ENCODE measurements at places on chromosomes 16 and 17. TPM values are rescaled to one million over a fixed set of nuclear protein-coding genes. Genes with fewer than 3 reads are reported as not detected.
A peak's percentile ranks its signal among the peaks of the same experiment; 100 is the strongest.

- peak; percentile 25 for DNase-seq
Observed at GRCh38 chr17:75645501-75645888, 12.3 kb downstream of the SMIM5 start.

- no peak for DNase-seq
Observed at GRCh38 chr16:67435758-67436164, 4.8 kb downstream of the HSD11B2 start.

DNA sequence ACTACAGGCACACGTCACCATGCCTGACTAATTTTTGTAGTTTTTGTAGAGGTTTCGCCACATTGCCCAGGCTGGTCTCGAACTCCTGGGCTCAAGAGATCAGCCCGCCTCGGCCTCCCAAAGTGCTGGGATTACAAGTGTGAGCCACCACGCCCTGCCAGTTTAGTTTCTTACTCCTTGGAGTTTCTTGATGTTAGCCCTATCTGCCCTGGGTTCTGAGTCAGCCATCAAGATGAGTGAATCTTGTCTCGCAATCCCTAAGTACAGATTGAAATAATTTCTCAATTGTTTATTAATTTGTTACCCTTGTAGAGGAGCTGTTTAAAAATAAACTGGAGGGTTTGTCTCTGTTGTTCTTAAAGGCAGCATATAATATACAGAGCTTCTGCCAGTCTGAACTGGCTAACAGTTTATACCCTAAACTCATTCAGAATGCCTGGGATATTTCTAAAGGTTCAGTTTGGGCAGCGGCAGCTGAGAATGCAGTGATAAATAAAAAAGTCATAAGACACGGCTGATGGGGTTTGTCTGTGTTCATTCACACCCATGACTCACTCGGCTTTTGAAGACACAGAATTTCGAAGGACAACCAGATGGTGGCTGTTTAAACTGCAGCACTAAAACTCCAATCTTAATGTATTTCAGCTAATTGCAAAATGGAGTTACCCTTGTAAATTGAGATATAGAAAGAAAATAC, 39.6 kb downstream of the GPRC5B start:
- peak; percentile 98 for DNase-seq

- DNase-seq: peak; percentile 9
Observed at GRCh38 chr16:52068447-52069074, 478.4 kb downstream of the TOX3 start.

DNA sequence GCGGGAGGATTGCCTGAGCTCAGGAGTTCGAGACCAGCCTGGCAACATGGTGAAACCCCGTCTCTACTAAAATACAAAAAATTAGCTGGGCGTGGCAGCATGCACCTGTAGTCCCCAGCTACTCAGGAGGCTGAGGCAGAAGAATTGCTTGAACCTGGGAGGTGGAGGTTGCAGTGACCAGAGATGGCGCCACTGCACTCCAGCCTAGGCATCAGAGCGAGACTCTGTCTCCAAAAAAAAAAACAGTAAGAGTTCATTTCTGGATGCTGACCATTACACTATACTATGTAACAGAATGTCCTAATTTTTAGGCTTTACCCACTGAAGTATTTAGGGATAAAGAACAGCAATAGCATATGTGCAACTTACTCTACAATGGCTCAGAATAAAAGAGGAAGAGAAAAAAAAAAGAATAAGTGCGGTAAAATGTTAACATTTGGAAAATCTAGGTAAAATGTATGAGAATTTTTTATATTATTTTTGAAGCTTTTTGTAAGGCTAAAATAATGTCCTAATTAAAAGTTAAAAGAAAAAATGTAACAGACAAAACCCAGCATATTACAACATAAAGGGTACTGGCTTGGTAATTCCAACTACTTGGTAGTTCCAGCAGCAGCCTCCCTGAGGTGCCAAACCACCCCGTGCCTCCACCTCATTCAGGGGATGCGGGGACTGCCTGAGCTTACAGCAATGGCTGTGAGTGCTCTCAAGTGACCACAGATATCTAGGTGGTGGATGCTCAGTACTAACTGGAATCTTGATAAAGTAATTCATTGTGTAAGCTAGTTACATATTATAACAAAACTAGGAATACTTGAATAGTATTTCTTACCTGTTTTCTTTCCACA, 10.9 kb downstream of the COPS3 start:
- peak; percentile 4 for DNase-seq

DNA sequence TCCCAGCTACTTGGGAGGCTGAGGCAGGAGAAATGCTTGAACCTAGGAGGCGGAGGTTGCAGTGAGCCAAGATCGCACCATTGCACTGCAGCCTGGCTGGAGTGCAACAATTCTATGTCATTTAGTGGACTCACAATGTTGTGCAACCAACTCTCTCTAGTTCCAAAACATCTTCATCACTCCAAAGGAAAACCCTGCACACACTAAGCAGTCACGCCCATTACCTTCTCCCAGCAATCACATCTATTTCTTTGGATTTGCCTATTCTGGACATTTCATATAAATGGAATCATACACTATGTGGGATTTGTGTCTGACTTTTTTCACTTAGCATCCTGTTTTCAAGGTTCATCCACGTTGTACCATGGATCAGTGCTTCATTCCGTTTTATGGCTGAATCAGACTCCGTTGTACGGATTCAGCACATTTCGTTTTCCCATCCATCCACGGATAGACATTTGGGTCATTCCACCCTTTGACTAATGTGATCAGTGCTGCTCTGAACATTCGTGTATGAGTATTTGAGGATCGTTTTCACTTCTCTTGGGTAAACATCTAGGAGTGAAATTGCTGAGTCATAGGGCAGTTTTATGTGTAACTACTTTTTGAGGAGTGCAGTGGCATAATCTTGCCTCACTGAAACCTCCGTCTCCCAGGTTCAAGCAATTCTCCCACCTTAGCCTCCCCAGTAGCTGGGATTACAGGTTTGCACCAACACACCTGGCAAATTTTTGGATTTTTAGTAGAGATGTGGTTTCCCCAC, 45.4 kb upstream of the EMP2 start:
- DNase-seq: peak; percentile 41

- no peak for DNase-seq
Observed at GRCh38 chr17:37344519-37344918, 31.3 kb upstream of the C17orf78 start.

- DNase-seq: peak; percentile 90
Observed at GRCh38 chr17:61416540-61417363, 17.1 kb downstream of the TBX2 start.

GRCh38 chr17:31308372-31309334, 5.2 kb downstream of the EVI2B start:
- no peak for DNase-seq

GRCh38 chr16:69036399-69037091, 68.9 kb upstream of the HAS3 start:
- no peak for DNase-seq

GRCh38 chr16:2968738-2969544, at the start of gene PAQR4:
PAQR4 (plus strand) TSS chr16:2969348; CDS start chr16:2969675, 327 bp downstream.
- peak; percentile 84 for DNase-seq

- peak; percentile 89 for DNase-seq
Observed at GRCh38 chr16:86931410-86931941, 353.1 kb downstream of the FOXL1 start.

GRCh38 chr17:41656249-41657023, 32.1 kb upstream of the KRT17 start:
- no peak for DNase-seq

DNA sequence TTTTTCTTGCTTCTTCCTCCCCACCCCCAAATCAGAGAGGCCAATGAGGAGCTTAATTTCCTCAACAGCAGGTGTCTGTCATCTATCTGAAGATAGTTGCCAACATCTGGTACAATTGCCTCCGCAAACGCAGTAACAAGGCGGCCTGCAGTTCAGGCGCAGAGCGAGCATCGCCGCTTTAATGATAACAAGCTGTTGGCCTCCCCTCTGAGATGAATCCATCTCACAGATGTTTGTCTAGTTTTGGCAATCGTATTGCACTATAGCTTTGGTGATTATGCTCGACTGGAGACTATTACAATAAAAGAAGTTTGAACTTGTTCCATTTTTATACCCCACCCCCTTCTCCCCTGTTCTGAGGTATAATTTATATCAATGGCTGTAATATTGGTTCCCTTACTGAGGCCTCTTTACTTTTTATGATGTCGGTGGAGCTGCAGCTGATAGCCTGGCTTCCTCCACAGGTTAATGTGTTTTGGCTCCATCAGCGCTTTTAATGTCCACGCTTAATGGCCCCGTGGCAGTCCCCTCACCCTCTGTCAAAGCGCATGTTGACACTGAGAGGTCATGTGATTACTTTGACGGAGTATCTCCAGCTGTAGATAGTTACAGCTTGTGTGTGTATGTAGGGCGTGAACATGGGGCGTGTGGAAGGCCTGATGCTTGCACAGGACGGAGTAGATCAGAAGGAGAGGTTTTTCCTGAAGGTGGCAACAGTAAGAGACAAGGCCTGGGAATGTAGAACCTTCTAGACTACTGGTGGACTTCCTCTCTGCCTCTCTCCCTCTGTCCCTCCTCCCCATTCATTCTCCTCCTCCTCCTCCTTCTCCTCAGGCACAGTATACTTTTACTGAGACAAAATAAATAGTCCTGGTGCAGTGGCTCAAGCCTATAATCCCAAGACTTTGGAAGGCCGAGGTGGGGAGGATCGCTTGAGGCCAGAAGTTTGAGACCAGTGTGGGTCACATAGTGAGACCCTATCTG, 164.7 kb downstream of the MSI2 start:
- no peak for DNase-seq

DNA sequence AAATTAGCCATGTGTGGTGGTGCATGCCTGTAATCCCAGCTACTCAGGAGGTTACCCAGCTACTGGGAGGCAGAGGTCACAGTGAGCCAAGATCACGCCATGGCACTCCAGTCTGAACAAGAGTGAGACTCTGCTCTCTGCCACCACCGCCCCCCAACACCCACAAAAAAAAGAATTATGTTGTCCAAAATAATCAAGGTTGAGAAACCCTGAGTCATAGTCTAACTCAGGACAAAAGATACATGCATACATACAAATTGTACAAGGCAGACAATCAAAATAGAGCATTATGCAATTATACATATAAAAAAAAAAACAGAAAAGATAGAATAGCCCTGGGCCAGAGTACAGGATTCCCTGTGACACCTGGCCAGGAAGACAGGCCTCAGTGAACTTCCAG, 6.6 kb upstream of the KPNB1 start:
- no peak for DNase-seq

DNA sequence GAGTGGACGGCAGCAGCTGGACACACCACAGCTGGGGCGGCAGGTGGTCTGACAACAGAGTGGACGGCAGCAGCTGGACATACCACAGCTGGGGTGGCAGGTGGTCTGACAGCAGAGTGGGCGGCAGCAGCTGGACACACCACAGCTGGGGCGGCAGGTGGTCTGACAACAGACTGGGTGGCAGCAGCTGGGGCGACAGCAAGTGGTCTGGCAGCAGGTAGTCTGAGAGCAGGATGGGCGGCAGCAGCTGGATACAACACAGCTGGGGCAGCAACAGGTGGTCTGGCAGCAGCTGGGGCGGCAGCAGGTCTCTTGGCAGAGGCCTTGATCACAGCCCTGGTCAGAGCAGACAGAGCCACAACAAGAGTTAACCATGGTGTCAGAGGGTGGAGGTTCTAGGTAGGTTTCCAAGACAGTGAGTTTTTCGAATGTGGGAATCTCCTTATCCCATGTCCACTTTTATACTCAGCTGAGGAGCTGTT, at the start of gene KRTAP4-1:
TSS of gene KRTAP4-1 (minus strand) at position 432 of the 482 bp plus-strand sequence. CDS start at position 375, 57 bp downstream.
- DNase-seq: no peak

- DNase-seq: no peak
Observed at GRCh38 chr17:70879401-70879800, 710.1 kb downstream of the KCNJ2 start.

DNA sequence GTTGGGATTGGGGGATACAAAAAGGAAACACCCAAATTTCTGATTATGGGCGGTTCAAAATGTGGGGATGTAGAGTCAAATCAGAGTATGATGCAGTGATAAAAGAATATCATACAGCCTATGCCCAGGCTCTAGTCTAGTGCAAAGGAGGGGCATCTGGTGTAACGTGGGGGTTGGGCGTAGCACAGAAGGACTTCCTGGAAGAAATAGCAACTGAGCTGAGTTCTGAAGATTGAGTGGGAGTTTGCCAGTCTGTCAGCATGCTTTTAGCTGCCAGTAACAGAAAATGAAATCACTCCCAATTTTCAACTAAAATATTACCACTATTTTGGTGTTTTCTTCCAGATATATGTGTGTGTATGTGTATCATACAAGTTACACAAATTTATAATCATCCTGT, 196.9 kb downstream of the SPECC1 start:
- DNase-seq: no peak

GRCh38 chr17:77258638-77259037, 117.9 kb downstream of the SEC14L1 start:
- no peak for DNase-seq

GRCh38 chr17:73227944-73228343, 33.7 kb downstream of the CPSF4L start:
- peak; percentile 11 for DNase-seq

DNA sequence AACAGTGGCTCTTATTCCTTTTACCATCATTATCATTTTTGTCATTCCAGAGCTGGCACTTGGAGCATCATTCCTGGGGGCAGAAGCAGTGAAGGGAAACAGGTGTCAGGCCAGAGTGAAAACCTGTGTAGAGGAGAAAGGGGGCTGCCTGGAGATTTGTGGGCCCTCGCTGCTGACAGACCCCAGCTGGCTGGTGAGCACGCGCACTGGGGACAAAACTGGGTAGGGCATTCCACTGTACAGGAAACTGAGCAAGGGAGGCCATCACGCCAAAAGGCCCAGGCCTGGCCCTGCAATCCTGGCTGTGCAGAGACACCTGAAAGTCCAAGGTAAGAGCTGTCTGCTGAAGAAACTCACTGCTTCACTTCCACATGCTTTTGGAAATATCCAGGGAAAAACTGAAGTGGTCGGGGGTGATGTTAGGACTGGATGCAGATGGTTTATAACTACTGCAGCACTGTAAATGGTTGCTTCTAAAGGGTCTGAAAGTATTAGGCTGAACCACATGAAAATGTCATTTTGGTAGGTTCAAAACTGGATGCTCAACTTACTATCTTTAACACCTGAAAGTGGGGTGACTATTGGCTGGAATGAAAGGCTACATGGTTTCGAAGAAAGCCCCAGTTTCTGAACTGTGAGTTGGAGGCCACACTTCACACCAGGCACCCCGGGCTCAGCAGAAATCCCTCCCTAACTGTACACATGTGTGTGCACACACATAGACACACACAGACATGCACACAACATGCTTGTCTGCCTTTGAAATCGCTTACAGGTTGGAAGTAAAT, 225.0 kb downstream of the C16orf78 start:
- no peak for DNase-seq

Gene IKZF3
- total RNA-seq: under 0.01 TPM

Gene MYCBPAP
- total RNA-seq: 0.64 TPM

Gene SPSB3
- total RNA-seq: 25.5 TPM
